Activated CD4-positive, alpha-beta memory T cell treated with anti-CD3 and anti-CD28 coated beads for 36 hours (primary cell): ENCODE measurements at places on chromosomes 11 and 22. TPM values are rescaled to one million over a fixed set of nuclear protein-coding genes. Genes with fewer than 3 reads are reported as not detected.

Gene H19
- total RNA-seq: not detected

Gene LRRC32
- 11.2 TPM for total RNA-seq

DNA sequence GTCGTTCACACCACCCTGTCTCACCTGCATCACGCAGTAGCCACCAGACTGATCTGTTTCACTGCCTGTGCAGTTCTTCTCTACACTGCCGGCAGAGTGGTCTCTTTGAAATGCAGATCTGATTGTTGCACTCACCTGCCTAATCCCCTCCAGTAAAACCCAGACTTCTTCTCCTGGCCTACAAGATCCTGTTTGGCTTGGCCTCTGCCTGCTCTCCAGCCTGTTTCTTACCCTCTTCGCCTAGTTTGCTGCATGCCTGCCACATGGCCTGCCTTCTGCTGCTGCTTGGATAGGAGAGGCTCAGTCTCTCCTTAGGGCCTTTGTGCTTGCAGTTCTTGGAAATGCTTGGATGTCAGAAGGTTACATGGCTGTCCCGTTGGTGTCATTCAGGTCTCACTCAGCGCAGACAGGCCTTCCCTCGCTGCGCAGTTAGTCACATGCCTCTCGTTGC is 42.0 kb downstream of the PACS1 start:
- H3K4me1 ChIP-seq: peaks cover 92% of the 10 kb centered on the region
- peak overlapping the region; percentile 89 for H3K27ac ChIP-seq
- DNase-seq: no peak
- peaks cover 7% of the 10 kb centered on the region for H3K36me3 ChIP-seq
- no peaks in the 10 kb centered on the region for H3K27me3 ChIP-seq

DNA sequence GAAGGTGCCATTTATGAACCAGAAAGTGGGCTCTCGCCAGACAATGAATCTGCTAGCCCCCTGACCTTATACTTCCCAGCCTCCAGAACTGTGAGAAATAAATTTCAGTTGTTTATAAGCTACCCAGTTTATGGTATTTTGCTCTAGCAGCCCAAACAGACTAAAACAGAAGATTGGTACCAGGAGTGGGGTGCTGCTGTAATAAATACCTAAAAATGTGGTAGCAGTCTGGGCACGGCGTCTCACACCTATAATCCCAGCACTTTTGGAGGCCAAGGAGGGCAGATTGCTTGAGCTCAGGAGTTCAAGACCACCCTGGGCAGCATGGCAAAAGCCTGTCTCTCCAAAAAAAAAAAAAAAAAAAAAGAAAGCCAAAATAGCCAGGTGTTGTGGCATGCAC is 21.3 kb downstream of the TECTA start:
- no peak overlapping the region for H3K27ac ChIP-seq
- no peak for DNase-seq
- no peaks in the 10 kb centered on the region for H3K36me3 ChIP-seq
- no peaks in the 10 kb centered on the region for H3K4me1 ChIP-seq

GRCh38 chr11:73757598-73757997 is 3.3 kb downstream of the RAB6A start:
- H3K27ac ChIP-seq: no peak overlapping the region
- peaks cover 38% of the 10 kb centered on the region for H3K4me1 ChIP-seq
- no peaks in the 10 kb centered on the region for H3K27me3 ChIP-seq
